ENCODE measurements at places on chromosomes 7 and 10. TPM values are rescaled to one million over a fixed set of nuclear protein-coding genes. Genes with fewer than 3 reads are reported as not detected.

NUB1 gene
- total RNA-seq, result 61.7 TPM

SNCG gene
- 1.5 TPM for total RNA-seq

TMEM209 gene
- 13.2 TPM for total RNA-seq

ITGA8 gene
- total RNA-seq, result 5.6 TPM

ZNF425 gene
- total RNA-seq, result 4.0 TPM

CYP2E1 gene
- 6.3 TPM for total RNA-seq

OPTN gene
- 80.9 TPM for total RNA-seq

LRRC17 gene
- total RNA-seq, result 34.5 TPM

SPDYE18 gene
- total RNA-seq, result 0.20 TPM

CALHM1 gene
- total RNA-seq, result not detected

SPDYE2B gene
- not detected for total RNA-seq

ZCCHC24 gene
- total RNA-seq, result 43.8 TPM

SEMA3A gene
- 0.65 TPM for total RNA-seq

OR6B1 gene
- not detected for total RNA-seq

GTPBP4 gene
- 57.8 TPM for total RNA-seq

EIF4EBP2 gene
- total RNA-seq, result 52.9 TPM

SH2B2 gene
- 2.3 TPM for total RNA-seq

JCAD gene
- total RNA-seq, result 19.4 TPM

LRIT1 gene
- total RNA-seq, result not detected

SEMA3E gene
- total RNA-seq, result 5.1 TPM

All from chondrocyte (in vitro differentiated cells).